Astrocyte of the spinal cord (primary cell): ENCODE measurements at places on chromosomes 1 and 21.

GRCh38 chr21:34034369-34035014 is 38.9 kb upstream of the MRPS6 start:
- no peak for DNase-seq

GRCh38 chr1:184189361-184189760 is 137.8 kb downstream of the TSEN15 start:
- no peak for DNase-seq

GRCh38 chr1:96296991-96297390 is 424.6 kb upstream of the PTBP2 start:
- DNase-seq: no peak

DNA sequence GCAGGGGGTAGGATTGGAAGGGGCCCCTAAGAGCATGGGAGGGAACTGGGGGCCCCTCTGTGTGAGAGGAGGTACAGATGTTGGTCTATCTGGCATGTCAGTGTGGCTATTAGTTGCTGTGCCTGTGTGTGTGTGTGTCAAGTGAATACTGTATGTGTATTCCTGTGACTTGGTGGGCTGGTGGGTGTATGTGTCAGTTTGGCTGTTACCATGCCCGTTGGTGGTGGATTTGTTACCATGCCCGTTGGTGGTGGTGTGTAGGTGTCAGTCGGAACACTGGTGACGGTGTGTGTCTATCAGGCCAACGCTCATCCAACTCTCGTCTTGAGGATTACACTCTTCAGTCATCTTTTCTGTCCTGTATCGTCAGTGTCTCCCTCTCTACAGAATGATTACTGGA is 22.6 kb downstream of the TFAP2E start:
- no peak for DNase-seq

DNA sequence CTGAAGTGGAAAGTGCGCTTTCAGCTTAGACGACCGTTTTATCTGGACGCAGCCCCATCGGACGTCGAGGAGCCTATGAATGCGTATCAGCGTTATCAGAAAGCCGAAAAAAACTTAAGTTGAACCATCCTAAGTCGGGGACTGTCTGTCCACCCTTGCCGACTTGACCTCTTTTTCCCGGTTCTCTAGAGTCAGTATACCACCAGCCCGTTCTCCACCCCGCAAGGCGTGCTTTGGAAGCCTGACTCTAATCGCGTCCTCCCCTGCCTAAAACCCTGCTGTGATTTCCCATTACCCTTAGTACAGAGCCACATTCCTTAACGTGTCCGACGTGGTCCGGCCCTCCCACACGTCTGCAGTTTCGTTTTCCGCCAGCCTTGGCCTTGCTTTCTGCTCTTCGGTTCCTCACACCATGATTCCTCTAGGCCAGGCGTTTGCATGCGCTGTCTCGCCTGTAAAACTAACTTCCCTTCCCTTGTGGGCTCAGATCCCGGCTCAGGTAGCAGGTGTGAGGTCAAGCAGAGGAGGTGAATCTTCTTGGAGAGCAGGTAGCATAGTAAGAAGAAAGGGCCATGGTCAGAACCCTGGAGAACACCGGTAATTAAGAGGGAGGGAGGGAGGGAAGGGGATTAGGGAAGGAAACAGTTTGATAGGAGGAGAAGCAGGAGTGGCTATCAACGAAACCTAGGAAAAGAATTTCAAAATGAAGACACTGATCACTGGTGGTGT is 865 bp downstream of the ADPRS start:
- DNase-seq: peak; percentile 63
